ENCODE measurements at places on chromosomes 1 and 21. TPM values are rescaled to one million over a fixed set of nuclear protein-coding genes. Genes with fewer than 3 reads are reported as not detected.

Gene TNFAIP8L2
- total RNA-seq, result 1.6 TPM

Gene EPS8L3
- total RNA-seq, result 4.2 TPM

Gene FNDC10
- total RNA-seq, result 1.3 TPM

Gene JMJD4
- total RNA-seq, result 15.3 TPM

Gene RXFP4
- total RNA-seq, result 0.26 TPM

Gene LMX1A
- not detected for total RNA-seq

Gene TTC22
- 12.2 TPM for total RNA-seq

Gene CLCA4
- not detected for total RNA-seq

Gene GPR52
- total RNA-seq, result 3.3 TPM

Gene C1orf87
- total RNA-seq, result not detected
